ENCODE measurements at places on chromosomes 1 and 21.
A peak's percentile ranks its signal among the peaks of the same experiment; 100 is the strongest.

GRCh38 chr1:43134068-43134467, 38.0 kb downstream of the EBNA1BP2 start:
- no peak for DNase-seq

DNA sequence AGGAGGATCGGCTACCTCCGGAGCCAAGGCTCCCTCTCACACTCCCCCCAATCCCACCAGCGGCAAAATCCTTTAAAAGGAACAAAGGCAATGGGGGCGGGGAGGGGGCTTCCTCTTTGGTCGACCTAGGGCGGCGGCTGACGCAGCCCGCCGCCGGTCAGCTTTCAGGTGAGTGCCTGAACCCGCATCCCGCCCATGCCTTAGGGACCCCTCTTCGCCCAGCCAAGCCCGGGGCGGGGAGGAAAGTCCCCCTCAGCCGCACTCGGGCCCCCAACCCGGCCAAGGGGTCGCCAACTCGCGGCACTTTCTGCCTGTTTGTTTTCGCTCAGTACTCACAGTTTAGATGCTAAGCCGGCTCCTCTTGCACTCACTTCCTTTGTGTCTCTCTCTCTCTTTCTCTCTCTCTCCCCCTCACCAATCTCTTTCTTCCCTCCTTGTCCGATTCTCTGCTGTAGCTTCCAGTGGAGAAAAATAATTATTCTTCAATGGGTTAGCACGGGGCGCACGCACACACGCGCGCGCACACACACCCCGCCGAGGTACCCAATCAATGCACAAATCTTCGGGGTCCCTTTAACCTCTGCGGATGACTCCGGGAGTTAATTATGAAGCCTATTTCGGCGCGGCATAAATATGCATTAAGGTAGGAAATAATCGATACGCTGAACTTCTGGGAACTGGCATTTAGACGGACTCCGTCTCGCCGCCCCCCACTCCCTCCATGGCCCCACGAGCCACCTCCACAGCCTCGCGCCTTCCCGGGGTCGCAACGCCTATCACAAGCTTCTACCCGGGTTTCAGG, at the start of gene BLACAT1:
TSS of gene BLACAT1 (minus strand) at position 465 of the 802 bp plus-strand sequence.
- no peak for DNase-seq

GRCh38 chr1:231020816-231021215, 19.2 kb downstream of the FAM89A start:
- DNase-seq, result no peak

DNA sequence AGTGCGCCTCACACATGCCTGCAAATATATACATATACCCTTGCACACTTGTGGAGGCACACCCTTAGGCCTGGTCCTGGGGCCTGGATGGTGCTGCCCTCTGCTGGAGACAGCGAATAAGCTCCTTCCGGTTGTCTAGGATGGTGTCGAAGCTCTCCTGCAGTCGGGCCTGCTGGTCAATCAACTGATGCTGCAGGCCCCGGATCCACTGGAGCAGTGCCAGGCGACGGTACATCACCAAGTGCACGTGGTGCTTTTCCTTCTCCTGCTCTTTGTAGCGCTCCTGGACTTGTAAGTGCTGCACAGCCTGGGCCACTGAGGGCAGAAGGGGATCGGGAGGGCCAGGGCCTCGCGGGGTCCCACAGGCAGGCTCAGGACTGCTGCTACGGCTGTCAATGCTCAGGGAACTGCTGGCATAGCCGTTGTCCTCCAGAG, 3.1 kb downstream of the C1orf216 start:
- DNase-seq, result peak; percentile 18

- DNase-seq, result no peak
Measured at GRCh38 chr1:4691766-4692405, 37.5 kb downstream of the AJAP1 start.

DNA sequence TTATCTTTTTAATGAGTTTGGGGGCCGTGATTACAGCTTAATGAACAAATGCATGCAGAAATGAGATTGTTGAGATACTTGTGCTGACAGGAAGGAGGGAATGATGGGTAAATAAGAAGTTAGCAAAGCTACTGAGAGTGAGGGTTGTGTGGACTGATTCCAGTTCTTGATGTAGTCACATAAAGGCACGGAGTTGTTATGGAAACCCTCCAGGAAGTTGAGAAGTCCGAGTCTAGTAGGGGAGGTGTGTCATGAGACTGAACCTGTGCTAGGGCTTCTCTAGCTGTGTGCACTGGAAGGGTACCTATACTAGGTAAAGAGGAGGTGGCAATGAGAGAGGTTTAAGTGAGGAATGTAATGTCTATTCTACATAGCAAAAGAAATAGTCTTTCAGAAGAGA, 475.7 kb downstream of the USP25 start:
- DNase-seq, result no peak

DNA sequence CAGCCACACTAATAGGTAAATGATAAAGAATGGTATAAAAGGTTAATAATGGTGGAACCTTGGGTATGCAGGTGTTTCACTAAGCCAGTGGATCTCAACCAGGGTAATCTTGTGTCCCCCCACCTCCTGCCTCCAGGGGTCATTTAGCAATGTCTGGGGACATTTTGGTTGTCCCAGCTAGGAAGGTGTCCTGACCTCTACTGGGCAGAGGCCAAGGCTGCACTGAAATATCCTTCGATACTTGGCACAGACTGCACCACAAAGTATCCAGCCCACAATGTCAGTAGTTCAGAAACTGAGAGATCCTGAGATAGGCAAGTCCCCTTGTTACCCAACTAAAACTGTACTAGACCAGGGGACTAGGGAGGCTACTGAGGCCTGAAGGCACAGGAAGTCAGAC, 113.6 kb upstream of the TIAM1 start:
- no peak for DNase-seq
